Hematopoietic multipotent progenitor cell treated with erythropoietin and hydrocortisone succinate and interleukin-3 and kit ligand, for 8 days (in vitro differentiated cells): ENCODE measurements at places on chromosomes 6 and 20.
A peak's percentile ranks its signal among the peaks of the same experiment; 100 is the strongest.

DNA sequence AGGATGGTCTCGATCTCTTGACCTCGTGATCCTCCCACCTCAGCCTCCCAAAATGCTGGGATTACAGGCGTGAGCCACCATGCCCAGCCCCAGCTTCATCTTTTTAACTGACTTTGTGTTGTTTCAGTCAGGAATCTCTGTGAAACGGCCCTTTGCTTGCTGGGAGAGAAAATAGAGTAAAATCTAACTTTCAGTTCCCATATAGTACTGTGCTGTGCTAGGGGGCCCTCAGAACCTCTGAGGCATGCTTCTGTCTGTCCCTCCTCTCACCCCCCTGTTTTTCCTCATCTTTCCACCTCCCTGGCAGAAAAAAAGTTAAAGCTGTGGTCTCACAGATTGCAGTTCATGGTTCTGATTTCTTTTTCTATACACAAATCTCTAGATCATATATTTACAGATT lies 48.4 kb downstream of the LRP11 start:
- DNase-seq, result no peak

GRCh38 chr20:29689411-29690225 lies 1567.8 kb upstream of the DEFB115 start:
- DNase-seq, result no peak

DNA sequence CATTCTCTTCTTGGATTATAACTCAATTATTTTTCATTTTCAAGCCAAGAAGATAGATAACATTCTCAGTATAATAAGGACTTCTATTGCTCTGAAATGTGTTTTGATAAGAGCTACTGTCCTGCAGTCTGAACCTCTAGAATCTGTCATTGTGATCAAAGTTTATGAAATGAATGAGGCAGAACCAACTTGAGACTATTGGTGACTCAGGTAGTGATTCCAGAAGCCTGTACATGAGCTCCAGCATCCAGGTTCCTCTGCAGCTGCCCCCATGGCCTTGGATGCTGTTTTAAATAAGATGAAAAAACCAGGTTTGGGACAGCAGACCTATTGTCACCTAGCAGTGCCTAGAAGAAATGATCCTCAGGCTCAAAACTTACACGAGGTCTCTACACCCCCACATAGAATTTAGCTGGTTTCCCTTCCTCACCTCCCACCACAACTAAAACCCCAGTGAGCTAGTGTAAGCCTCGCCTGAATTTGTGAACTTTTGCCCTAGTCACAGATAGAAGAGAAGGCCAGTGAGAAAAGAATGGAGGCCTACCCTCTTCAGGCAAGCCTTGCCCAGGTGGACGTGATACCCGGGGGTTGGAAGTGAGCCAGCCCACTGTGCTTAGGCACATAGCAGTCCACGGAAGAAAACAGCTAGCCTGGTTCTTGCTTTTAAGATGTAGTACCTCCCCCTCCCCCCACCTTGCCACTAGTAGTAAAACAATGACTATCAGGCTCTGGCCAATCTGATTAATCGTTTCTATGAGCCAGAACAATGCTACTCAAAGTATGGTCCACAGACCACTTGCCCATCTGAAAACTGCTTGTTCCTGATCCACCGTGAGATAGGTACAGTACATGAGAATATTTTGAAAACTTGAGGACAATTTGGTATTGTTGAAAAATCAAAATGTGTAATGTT lies 73.0 kb upstream of the SYNJ2 start:
- no peak for DNase-seq

DNA sequence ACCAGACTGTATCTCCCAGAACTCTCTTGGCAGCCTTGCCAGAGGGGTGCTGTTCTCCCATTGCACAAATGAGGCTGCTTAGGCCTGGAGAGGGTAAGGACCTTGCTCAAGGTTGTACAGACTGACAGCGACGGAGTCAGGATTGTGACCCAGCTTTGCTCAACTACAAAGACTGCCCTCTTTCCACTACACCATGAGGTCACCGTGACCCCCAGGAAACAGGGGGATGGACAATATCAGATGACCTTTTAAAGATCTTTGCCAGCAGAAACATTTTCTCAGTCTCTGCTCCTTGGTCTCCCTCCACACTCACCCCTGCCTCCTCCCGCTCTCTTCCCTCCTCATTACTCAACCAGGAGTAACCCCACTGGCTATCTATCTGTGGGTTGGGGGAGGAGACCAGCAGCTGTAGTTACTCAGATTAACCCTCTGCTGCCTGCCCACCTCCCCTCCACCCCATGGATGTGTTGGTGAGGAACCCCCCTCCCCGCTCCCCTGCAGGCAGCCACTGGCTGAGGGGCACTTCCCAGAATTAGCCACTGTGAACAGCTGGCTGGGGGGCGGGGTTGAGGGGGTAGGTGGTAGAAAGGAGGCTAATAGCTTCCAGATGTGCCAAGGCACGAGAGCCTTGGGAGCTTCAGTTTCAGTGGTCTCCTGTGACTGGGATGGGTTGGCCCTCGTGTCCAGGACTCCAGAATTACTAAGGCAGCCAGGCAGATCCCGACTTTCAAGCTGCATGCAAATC lies 26.9 kb upstream of the MRPS18A start:
- DNase-seq, result no peak

- peak; percentile 90 for DNase-seq
These were observed 4.6 kb downstream of the MDC1 start for GRCh38 chr6:30712441-30712945.

DNA sequence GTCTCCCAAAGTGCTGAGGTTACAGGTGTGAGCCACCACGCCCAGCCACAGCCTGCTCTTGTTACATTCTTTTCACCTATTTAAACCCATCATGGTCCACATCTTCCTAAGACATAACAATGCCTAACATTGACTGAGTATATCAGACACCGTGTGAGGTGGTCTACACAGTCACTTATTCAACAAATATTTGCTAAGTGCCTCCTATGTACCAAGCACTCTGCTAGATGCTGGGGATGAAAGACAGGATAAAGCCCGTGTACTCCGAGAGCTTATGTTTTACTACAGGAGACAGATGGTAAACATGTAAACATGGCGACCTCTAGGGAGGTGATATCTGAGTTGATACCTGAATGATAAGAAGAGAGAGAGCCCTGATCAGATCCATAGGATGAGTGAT lies 12.7 kb downstream of the BCL2L1 start:
- no peak for DNase-seq

GRCh38 chr6:149560736-149561135 lies 5.4 kb upstream of the GINM1 start:
- DNase-seq, result peak; percentile 51

- no peak for DNase-seq
These were observed 28.2 kb upstream of the GSTA4 start for GRCh38 chr6:53023323-53023722.

DNA sequence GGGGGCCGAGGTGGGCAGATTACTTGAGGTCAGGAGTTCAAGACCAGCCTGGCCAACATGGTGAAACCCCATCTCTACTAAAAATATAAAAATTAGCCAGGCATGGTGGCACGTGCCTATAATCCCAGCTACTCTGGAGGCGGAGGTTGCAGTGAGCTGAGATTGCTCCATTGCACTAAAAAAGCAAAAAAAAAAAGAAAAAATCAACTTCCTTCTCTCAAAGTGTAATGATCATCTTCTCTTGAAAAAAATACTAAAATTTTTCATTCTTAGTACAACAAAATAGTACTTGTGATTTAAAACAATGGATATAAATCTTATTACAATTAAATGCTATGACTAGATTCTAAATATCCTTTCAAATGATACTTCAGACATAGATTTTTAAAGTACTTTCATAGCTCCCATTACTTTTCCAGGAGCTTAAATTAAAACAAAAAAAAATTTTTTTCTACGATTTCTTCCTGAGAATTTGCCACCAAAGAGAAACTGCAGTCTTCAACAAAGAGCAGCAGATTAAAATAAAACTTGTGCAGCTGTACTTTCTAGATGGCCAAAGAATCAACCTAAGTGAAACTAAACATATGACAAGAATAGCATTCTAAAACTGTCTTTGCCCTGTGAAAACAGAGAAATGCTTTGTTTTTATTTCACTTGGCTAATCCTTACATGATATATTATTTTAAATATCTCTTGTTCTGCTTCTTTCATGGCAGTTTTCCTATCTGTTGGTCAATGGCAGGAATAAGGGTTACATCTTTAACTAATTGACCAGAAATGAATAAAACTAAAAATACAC lies 75.2 kb downstream of the MAP3K5 start:
- DNase-seq, result no peak

- no peak for DNase-seq
These were observed 25.4 kb downstream of the ANKEF1 start for GRCh38 chr20:10060226-10060625.

GRCh38 chr6:46452312-46452917 lies 38.8 kb downstream of the RCAN2 start:
- DNase-seq, result no peak

GRCh38 chr20:19695081-19695480 lies 63.0 kb upstream of the RIN2 start:
- DNase-seq, result no peak

DNA sequence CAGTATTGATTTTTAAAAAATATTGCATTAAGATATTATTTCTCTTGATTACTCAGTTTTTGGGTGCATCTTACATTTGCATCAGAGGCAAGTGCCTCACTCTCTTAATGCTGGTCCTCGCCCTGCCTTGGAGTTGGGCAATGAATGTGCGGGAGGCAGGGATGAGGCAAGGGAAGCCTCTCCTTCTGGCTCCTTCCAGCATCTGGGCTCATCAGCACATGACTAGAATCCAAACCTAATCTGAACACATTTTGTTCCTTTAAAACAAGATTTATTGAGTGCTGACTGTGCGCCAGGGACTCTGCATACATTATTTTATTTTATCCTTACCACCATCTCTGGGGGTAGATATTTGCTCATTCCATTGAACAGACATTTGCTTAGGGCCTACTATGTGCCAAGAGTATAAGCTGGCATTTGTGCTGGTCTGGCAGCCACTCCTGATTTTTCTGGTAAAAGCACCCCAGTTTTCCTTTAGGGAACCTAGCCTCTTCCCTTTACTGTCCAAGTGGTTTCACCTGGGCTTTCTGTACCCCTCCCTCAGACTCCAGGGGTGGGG lies 71.9 kb upstream of the ZNFX1 start:
- no peak for DNase-seq

DNA sequence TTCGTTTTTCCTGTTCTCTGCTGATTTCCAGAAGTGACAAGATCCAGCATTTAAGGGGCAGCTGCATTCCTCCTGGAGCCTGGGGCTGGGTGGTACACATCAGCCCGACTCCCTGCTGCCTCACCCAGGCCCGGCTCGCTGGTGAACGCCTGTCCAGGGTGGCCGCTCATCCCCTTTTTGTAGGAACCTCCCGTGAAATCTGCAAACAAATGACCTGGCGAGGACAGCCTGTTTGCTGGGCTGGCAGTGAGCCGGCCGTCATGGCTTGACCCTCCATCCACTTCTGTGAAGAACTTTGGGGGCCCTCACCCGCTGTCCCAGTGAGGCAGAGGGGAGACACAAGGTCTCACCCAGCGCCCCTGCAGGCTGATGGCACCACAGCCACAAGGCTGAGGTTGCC lies 39.0 kb downstream of the PYGB start:
- DNase-seq, result no peak

GRCh38 chr6:72720464-72720863 lies 98.6 kb downstream of the KCNQ5 start:
- DNase-seq, result no peak

DNA sequence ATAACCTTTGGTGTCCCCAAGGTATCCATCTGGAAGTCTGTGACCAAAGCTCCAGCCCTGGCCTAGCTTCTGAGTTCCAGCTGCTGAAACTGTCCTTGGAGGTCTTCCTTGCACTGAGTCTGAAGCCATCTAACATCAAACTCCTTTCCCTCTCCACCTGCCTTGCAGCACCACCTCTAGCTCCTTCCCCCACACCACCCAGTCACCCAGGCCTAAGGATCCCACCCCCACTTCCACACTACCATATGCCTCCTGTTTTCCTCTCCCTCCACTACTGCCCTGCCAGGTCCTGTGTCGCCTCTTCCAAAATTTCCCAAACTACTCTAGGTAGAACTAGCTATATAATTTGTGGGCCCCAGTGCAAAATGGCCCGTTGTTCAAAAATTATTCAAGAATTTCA lies 10.8 kb upstream of the MATN4 start:
- no peak for DNase-seq

DNA sequence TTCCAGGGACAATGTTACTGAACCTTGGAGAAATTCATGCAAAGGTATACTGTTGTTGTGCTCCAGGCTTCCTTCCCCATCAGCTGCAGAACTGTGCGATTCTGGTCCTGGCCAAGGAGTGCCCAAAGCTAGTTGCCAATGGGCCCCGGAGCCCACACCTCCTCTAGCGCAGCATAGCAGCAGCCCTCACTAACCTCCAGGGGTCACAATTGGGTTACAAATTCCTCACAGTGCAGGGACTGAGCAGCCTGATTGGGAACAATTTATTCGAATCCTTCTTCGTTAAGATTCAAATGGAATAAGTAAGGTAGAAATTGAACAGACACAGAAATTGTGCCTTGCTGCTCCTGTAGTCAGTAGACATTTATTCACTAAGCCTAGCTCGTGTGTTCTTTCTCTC lies 284.9 kb downstream of the PRKN start:
- peak; percentile 22 for DNase-seq

GRCh38 chr6:163302747-163303146 lies 111.8 kb upstream of the QKI start:
- no peak for DNase-seq

GRCh38 chr6:167832497-167833395 lies 6.0 kb downstream of the AFDN start:
- DNase-seq, result no peak

DNA sequence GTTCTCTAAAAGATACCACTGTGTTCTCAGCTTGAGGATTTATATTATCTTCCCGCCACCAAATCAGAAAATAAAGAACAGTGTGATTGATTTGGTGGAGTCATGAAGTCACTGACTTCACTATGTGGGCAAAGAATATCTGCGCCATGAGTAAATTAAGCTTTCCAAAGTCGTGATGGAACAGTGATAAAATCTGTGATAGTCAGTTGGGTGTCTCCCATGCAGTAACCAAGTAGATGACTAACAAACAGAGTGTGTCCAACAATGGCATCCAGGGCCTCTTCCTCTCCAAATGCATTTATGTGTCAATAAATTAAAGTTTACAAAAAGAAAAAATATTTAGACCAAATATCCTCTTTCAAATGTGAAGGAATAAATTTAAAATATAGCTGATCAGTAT lies 87.0 kb upstream of the DST start:
- DNase-seq, result no peak

DNA sequence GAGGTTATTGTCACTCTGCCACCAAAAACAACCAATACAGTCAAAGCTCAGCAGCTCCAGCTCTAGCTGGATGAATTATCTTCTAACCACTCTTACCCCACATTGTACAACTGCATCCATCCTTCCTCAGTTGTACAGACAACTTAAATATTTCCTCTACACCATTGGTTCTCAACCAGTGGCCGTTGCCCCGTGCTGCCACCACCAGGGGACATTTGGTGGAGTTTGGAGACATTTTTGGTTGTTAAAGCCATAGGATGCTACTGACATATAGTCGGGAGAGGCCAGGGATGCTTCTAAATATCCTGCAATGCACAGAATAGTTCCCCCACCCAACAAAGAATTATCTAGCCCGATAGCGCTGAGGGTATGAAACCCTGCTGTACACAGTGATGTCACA lies 59.3 kb downstream of the SHLD1 start:
- no peak for DNase-seq

- no peak for DNase-seq
These were observed 22.7 kb upstream of the SNTA1 start for GRCh38 chr20:33466303-33466646.
